ENCODE measurements at places on chromosomes 1 and 21. TPM values are rescaled to one million over a fixed set of nuclear protein-coding genes. Genes with fewer than 3 reads are reported as not detected.

The GIPC2 gene
- total RNA-seq = 2.7 TPM

The USH2A gene
- not detected for total RNA-seq

The PCNX2 gene
- 6.1 TPM for total RNA-seq

The SPTA1 gene
- total RNA-seq = 0.55 TPM

GRCh38 chr1:149917571-149918144 lies at the start of gene SV2A:
Gene SV2A (minus strand): TSS chr1:149917844. CDS start chr1:149913840, 4,004 bp downstream.
- no peak for DNase-seq

DNA sequence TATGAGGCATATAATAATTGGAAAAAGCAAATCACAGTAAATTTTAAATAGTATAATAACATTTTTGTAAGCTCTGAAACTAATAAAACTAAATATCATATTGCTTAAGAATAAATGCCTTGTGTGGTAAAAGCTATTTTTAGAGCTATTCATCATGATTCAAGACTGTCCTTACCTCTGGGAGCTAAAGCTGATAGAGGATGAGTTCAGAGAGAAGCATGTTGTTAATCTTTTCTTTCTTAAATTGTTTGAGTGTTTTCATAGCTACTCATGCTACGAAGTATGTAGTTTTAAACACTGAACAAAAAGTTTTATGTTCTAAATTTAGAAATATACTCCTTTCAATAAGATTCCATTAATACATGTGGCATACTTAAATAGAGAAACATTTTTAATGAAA lies 30.5 kb downstream of the IFI16 start:
- DNase-seq = no peak

- no peak for DNase-seq
These were observed 61.3 kb downstream of the CLIC4 start for GRCh38 chr1:24806588-24806987.

DNA sequence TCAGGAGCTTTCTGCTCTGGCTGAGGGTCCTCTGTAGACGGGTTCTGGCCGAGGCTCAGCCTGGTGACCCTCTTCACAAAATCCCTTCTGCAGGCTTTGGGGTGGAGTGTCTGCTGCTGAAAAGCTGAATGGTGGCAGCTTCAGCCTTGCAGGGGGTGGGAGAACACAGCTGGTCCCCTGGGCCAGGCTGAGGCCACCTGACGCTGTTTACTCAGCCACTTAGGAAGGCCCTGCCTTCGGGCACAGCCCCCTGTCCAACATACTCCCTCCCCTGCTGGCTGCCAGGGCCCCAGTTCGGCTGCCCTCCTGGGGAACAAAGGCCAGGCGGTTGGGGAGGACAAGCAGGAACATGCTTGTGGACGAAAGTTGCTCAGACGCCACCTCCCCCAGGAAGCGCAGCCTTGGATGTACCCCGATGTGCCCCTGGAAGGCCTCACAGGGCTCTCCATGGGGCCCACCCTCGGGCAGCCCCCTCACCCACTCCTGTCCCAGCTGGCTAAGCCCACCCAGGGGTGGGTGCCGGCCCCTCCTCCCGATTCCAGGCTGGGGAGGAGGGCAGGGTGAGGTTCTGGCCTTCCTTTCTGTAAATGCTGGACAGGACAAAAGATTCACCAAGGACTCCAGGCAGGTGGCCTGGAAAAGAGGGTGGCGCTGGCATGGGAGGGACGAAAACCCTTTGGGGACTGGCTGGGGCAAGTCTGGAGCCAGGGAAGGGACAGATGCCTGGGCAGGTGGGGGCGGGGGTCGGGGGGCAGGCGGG lies at the start of gene ANKRD65:
ANKRD65 (minus strand) TSS at position 130 of the 760 bp plus-strand sequence. CDS start 271 bp downstream, outside the sequence.
- no peak for DNase-seq

DNA sequence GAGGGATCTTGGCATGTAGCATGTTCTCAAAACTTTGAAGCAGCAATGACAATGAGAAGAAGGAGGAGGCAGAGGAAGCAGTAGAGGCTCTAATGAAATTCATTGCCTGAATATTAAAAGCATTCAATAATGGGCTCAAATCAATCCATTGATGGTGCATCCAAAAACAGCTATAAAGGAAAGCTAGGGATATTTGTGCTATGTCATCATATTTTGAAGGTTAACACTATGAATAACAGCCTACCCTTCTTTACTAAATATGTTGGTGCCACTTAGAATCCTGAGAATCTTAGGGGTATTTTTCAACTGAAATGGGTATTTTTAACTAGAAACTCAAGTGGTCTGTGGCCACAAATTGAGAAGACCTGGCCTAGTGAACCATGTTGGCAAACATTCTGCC lies 153.7 kb downstream of the SETD4 start:
- DNase-seq = no peak

GRCh38 chr21:35404247-35404646 lies 355.1 kb upstream of the RUNX1 start:
- no peak for DNase-seq

Data from mesenteric fat pad (tissue), 1 donor.